ENCODE measurements at places on chromosomes 12 and 14.

DNA sequence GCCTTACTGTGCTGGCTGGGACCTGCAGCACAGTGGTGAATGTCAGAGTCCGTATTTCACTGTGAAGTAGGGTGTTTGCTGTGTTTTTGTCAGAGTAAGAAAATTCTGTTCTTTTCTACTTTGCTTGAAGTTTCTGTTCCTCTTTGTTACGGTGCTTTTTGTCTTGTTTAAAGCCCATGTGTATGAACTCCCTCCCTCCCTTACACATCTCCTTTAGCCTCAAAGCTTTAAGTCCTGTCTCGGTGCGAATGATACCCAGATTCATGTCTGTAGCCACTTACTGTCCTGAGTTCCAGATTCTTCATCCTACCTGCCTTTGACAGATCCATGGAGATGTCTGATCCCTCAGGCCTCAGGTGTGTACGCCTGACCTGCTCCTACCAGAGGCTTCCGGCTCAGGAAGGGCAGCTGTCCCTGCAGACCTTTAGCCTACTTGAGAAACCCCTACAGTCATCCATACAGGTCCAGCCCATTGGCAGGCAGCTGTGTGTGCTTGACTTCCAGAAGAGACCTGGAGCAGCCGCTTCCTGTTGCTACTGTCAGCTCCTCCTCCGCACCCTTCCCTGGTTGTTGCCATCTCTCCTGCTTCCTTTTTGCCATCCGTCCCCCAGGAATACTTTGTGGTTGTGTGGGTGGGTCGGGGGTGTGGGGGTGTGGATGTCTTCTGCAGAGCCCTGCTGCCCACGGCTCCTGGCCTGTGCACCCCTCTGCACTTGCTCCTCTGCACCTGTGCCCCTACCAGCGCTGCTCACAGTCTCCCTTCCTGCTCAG, 72.9 kb downstream of the DDX51 start:
- no peak for DNase-seq

DNA sequence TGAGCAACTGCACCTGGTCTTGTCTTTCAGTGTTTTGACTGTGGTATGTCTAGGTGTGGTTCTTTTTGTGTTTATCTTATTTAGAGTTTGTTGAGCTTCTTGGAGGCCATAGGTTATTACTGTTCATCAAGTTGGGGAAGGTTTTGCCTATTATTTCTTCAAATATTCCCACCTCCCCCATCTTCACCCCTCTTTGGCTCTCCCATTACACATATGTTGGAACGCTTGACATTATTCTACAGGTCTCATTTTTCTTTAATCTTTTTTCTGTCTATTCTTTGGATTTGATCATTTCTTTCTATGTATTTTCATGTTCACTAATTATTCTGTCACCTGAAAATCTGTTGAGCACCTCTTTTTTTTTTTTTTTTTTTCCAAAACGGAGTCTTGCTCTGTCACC, 16.2 kb downstream of the MAPKAPK5 start:
- no peak for DNase-seq

GRCh38 chr14:93870377-93870776, 56.8 kb upstream of the FAM181A start:
- DNase-seq = no peak

GRCh38 chr12:108627134-108627920, 6.4 kb downstream of the SELPLG start:
- no peak for DNase-seq

DNA sequence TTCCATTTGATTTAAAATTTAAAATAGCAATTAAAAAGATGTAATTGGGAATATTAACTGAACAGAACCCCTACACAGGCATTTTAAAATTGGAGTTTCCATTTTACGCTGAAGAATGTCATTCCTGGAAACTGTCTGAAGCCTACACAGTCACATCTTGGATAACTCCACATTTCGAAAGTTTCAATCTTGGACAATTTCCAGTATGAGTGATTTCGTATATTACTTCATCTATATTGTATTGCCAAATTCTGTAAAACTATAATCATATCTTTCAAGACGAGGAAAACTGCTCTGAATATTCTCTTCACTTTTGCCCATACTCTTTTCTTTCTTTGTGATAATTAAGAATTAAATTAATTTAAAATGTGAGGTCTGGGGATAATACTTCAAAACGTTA, 194.2 kb upstream of the ABCD2 start:
- no peak for DNase-seq

- DNase-seq = no peak
Measured at GRCh38 chr14:105913861-105914260, 387.5 kb downstream of the TMEM121 start.

- no peak for DNase-seq
Measured at GRCh38 chr12:108335349-108336119, 3.6 kb downstream of the CMKLR1 start.

DNA sequence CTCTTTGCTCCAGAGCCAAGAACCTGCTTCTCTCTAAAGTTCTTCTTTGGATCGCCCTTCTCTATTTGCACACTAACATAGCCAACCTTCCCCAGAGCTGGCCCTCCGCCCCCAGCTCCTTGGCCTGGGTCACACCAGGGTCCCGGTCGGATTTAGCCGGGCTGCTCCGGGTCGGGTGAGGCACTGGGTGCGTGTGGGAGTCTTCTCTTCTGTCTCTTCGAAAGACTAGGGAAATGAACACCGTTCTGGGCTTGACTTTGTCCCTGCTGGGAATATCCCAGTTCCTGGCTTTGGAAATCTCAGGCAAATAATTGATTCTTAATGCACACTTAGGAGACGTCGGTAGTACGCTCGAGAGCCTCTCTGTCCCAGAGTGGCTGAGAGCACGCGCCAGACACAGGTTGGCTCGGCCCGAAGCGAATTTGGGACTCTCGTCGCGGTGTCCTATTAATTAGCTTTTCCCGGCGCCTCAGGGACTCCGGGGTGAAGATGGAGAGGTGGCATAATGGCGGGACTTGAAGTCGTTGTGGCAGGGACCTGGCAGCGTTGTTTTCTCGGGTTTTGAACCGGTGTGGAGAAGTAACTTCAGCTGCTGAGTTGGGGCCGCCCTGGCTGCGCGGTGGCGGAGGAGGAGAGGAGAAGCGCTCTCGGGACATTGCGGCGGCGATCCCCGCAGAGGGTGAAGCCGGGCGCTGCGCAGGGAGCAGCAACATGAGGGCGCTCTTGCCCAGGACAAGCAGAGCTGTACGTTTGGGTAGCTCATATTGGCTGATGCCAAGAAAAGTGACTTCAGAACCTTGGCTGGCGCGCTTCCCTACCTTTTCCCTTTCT, 7.5 kb downstream of the FOXG1 start:
- DNase-seq = no peak

- DNase-seq = no peak
Measured at GRCh38 chr14:93824518-93825234, 36.4 kb upstream of the PRIMA1 start.

- no peak for DNase-seq
Measured at GRCh38 chr12:115920395-115921183, 356.9 kb downstream of the MED13L start.
